Ovary (tissue), 10 donors: ENCODE measurements at places on chromosomes 1 and 21. TPM values are rescaled to one million over a fixed set of nuclear protein-coding genes. Genes with fewer than 3 reads are reported as not detected.

DNA sequence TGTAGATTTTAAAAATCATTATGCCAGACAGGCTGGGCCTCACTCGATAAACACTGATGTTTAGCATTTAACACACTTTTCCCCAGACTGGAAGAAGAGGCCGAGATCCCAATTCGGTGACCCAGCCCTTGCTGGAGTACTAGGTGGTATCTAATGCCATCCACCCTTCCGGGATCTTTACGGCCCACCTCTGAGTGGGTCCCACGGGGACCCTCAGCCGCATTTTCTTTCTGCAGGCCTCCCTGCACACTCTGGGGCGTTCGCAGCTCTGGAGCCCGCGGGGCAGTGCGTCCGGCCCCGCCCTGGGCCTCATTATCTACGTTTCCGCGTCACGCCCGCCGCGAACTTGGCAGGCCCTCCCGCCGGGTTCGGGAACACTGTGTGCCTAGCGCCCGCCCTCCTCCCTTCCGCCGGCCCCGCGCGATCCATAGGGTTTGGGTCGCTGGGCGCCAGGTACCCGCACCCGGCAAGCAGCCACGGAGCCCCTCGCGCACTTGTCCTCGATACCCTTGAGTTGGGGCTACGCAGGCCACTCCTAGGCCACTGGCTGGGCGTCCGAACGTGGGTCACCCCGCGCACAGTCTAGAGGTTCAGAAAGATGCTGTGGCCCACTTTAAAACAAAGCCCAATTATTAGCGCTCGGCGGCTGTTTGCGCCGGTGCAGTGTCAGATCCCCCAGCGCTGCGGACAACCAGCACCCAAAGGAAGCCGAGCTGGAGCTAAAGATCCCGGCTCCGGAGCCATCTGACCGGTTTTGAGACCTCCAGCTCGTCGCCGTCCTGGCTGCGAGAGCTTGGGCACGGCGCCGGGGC is 950 bp upstream of the EVA1C start:
- peak; percentile 98 for DNase-seq

- no peak for DNase-seq
Observed at GRCh38 chr1:16077406-16078245, 4.2 kb upstream of the FAM131C start.

DNA sequence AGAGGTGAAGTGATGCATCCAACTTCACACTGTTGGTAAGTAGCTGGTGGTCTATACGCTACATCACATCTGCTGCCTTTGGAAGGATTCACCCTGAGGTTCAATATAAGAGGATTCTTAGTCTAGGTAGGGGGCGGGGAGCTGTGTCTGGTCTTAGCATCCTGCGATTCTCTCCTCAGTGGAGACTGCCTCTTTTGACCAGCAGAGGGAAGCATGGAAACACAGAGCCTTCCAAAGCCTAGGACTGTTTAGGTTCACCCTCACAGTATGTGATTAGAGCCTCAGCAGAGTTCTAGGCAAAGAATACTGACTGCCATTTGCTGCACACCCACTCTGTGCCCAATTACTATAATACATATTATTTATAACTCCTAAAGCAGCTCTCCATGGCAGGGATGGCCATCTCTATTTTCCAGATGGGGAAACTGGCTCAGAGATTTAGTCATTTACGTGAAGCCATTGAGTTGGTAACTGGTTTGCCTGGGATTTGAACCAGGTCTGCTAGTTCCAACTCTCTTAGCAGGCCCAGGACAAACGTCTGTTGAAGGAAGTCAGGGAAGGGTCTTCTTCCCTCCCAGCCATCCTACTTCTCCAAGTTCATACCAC is 28.9 kb upstream of the EFCAB14 start:
- no peak for DNase-seq

- DNase-seq: no peak
Observed at GRCh38 chr1:30882678-30883388, 25.7 kb downstream of the SDC3 start.

- DNase-seq: no peak
Observed at GRCh38 chr1:103267266-103267665, 158.9 kb upstream of the COL11A1 start.

- DNase-seq: peak; percentile 46
Observed at GRCh38 chr1:158037866-158038359, 44.5 kb downstream of the KIRREL1 start.

GRCh38 chr1:209370241-209370995 is 213.1 kb upstream of the CAMK1G start:
- DNase-seq: no peak

- peak; percentile 30 for DNase-seq
Observed at GRCh38 chr1:11806307-11806936, 431 bp downstream of the CLCN6 start.

Gene ARHGEF2
- total RNA-seq: 221 TPM

Gene CYP4Z1
- total RNA-seq: not detected
